ENCODE measurements at places on chromosomes 3 and 15.

- DNase-seq, result peak; percentile 27
These were observed 96.1 kb downstream of the MCTP2 start for GRCh38 chr15:94327356-94327936.

DNA sequence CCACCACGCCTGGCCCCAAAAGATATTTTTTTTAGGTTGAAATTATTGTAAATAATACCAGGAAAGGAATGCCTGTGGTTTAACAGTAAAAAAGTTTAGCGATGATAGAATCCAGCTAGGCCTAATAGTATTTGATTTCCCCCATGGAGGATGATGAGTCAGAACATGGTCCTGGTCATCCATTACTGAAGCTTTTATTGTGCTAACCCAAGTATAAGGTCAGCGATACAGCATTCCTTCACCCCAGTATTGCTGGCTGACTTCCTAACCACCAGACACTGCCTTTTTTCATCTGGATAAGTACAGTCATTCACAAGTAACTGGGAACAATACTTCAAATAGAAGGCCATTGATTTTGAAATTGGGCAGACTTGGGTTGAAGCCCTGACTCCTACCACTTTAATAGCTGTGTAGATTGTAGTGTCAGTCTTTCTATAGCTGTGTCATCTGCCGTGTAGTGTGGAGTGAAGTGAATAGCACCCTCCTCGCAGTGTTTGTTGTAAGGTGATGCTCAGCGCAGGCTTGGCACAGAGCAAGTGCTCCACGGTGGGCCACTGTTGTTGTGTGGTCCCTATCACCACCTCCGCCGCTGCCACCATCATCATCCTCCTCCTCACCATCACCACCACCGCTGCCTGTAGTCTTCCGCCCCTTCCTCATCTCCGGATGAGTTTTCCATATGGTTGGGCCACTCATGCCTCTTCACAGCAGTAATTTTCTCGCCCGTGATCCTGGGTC, 436.0 kb upstream of the TPM1 start:
- DNase-seq, result no peak

DNA sequence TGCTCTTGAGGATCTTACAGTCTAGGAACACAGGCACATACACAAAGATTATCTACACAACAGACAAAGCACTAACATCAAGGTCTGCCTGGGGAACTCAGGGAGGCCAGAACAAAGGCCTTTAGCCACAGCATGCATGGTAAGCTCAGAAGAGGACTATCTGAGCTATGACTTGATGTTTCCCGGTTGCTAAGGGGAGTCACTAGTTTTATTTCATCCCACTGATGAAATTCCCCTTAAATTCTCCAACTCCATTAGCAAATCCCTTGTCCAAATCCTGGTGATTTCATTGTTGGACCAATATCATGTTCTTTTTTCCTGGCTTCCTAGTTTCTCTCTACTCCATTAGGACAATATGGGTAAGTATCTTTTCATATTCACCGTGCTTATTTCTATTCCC, 23.3 kb downstream of the FBN1 start:
- DNase-seq, result no peak

DNA sequence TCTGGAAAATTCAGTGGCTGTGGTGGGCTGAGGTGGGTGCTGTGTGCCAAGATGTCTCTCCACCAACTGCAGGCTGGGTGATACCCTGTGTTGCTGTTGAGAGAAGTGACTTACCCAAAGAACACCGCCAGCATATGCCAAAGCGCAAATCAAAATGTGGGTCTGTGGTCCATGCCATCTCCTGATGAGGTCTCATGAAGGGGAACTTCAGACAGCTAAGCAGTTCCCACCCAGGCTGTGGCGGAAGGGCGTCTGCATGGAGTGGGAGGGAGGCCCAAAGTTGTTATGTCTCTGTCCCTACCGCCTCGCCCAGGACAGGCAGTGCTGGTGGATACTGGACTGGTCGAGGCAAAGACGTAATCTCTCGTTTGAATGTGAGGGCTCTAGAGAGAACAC, 70.9 kb upstream of the PLXNA1 start:
- no peak for DNase-seq

DNA sequence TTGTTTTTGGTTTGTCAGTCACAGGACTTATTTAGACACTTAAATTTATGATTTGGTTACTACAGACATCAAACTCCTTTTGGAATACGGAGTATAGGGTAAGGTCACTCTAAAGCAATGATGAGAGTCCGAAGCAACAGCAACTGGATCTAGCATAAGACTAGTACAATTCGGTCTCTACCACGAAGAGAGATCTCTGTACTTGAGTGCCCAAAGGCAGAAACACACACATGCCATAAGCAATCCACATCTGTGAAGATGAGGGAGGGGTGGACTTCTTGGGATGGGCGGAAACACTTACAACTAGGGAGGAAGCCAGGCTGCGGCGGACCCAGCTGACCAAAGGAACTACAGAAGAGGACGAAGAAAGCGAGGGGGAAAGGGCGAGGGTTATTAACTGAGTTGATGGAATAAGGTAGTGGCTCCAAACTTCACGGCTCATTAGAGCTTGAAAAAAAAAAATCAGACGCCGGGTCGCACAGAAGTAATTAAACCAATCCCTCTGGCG, 595 bp downstream of the DPH6 start:
- DNase-seq, result no peak

GRCh38 chr3:11014253-11014652, 21.7 kb downstream of the SLC6A1 start:
- no peak for DNase-seq

DNA sequence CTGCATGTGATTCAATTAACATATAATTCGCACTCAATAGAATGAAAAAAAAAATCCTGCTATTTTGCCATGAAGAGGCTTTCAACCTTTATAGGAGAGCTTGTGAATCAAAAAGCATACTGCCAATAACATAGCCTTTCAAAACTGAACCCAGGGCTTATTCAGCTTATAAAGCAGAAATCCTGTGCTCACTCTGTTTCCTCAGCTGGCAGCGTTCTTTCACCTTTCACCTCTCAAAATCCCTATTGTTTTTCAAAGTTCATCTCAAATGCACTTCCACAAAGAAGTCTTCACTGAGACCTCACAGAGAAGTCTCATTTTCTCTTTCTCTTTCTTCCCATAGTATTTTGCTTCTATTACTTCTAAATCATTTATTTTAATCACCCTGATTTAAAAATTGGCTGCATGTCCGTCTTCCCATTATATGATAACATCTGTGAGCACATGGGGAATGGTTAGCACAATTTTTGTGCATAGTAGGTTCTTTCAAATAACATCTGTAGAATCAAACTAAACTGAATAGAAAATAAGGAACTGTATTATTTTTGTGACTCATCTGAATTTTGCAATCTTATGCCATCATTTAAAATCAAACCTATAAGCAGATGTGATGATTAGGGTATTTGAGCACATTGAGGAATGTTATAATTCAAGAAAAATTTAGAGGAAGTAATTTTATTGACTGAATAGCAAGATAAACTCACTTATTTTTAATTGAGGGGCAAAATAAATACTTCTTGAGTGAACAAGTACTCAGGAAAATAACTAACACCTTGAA, 373.4 kb downstream of the NLGN1 start:
- DNase-seq, result no peak

DNA sequence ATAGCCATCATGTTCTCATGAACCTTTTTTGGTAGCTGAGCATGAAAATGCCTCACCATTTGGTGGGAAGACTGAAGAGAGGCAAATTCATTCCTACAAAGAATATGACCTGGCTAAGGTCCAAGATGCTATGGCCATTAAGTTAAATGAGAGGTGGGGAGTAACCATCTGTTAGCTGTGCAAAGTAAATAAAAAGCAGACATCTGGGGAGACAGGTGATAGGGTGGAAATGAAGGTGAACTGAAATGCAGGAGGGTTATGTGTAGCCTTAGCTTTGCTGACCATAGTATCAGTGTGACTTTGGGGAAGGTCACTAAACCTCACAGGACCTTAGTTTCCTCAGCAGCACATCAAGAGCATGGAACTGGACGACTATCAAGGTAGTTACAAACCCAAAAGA, 111.0 kb upstream of the STRIT1 start:
- DNase-seq, result peak; percentile 30

GRCh38 chr3:116470605-116471197, 25.4 kb upstream of the LSAMP start:
- DNase-seq, result no peak

DNA sequence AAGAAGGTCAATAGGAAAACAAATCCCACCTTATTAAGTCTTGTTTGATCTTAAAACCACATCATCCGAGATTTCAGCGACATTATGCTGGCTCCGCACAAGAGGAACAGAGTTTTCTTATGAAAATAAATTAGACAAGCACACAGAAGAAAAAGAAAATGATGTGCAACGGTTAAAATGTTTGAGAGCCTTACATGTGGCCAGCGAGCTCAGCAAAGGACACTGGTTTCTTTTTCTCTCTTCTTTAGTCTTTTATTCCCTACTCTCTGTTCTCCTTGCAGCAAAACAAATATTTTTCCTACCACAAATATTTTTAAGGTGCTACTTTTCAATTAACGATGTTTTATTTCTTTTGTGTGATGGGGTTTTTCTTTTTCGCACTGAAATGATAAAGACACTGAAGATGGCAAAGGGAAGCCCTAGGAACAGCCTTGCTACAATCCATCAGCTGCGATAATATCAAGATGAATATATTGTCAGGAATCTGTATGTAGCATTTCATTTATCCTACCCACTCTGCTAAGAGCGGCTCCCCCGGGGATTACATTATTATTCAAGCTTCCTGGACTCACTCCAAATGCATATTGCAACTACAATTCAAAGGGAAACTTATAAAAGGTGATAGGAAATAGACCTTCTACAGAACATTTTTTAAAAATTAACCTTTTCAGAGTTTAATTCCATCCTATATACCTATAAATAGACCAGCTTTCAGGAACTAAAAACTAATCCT, 72.9 kb downstream of the ANXA2 start:
- no peak for DNase-seq

DNA sequence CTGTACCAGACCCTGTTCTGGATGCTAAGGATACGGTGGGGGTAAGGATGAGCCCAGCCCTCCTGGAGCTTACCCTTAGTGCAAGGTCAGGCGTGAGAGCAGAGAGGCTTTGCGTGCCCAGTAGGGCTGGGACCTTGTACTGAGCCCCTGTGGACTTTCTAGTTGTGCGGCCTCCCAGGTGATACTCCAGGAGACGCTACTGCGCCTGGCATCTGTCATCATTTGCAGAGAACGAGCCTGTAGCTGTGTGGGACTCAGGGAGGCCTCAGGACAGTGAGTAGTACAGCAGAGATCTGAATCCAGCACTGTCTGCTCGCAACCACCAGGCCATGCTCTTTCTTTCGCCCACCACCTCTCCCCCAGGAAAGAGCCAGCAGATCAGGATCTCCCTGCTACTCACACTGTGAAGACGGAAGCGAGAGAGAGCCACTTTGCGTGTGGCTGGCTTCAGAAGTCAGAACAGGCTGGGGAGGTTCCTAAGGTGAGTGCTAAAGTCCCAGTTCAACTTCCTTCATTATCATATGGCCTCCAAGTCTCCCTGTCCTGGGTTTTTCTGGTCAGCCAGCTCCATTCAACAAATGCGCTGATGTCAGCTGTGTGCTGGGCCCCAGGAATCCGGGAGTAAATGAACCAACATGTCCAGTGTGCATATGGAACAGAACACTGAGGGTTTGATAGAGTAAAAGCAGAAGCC, 38.2 kb upstream of the ITGA11 start:
- DNase-seq, result no peak

GRCh38 chr3:43061101-43061895, 44.6 kb downstream of the POMGNT2 start:
- DNase-seq, result no peak

DNA sequence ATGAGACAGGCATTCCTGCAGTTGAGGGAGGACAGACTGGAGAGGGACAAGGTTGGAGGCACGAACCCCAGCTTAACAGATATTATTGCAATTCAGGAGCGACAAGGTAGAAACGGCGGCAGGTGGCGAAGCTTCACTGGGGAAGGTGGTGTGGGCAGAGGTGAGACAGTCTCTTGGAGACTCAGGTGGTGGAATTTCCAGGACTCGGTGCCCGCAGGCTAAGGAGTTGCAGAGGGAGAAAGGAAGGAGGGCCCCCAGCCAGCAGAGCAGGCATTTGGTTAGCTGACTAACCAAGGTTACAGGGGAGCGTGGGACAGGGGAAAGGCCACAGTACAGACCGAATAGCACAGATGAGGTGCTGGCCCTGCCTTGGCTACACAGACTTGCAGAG, 3.0 kb downstream of the FAM174B start:
- DNase-seq, result no peak

DNA sequence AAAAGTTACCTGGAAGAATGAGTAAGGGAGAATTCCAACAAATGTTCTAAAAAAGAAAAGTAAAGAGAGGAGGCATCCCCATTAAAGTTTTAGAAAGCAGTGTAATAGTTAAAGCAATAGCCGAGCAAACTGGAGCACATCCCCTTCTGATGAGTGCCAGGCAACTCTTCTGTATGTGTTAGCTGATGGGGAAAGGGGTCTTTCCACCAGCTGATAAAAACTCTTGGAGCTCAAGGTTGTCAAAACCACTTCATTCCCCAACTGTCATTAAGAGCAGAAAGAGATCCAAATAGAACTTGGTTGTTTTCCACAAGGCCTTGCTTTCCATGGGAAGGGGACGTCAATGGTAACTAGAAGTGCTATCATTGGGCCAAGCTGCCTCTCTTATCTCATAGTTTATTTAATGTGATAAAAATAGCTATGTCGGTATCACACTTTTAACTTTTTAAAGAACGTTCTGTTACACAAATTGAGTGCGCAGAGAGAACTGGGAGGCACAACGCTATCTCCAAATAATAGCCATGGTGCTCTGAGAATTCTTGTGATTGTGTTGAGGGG, 116.9 kb downstream of the POLR2M start:
- DNase-seq, result no peak

DNA sequence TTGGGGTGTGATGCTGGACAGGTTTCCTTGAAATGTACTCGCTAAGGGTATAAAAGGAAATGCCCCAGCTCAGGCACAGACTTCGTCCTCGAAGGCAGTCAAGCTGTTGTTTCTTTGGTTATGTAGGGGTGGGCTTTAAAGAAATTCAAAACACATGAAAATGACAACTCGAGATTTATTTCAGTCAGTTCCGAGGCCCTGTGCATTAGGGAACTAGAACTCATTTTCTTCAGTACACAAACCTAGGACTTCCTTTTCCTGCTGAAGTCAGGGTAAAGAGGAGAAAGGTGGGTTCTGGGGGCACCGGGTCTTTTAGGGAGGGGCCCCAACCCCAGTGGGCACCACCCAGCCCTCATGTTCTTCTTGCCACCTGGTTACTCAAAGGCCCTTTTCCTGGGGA, 7.7 kb downstream of the CCR9 start:
- DNase-seq, result no peak

DNA sequence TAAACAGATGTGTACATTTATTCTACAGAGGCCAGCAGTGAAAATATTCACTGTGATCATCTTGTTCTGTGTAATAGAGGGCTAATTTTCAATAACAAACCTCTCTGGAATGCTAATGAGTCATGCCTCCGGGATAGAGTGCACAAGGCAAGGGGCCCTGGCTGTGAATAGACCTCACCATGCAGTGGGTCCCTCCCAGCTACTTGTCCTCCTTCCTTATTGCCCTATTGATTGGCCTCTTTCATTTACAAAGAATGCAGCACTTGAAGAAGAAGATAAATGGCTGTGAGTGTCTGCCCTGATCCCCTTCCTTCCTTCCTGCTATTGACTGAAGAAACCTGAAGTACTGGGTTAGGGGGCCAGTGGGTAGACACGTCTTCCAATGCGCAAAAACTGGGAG, 436.3 kb downstream of the WDR72 start:
- no peak for DNase-seq

GRCh38 chr15:48796521-48796920, 14.3 kb downstream of the CEP152 start:
- DNase-seq, result no peak
